DMS153 (cell line): ENCODE measurements at places on chromosomes 7 and 10.

DNA sequence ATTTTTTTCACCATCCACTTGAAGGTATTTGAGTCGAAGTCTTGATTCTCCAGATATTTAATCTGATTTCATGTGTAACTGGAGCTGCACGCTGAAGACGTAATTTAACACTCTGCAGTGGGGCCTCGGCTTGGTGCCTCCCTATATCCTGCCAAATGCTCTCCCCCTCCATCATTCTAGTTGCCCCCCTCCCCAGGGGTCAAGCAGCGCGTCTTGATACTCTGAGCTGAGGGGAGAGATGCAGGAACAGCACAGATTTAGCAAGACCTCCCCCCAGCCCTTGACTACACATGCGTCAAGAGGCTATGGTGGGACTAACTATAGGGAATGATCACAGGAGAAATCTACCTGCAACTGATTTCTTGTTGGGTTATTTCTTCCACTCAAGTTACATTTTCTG is 85.8 kb downstream of the PRPF18 start:
- DNase-seq: no peak

DNA sequence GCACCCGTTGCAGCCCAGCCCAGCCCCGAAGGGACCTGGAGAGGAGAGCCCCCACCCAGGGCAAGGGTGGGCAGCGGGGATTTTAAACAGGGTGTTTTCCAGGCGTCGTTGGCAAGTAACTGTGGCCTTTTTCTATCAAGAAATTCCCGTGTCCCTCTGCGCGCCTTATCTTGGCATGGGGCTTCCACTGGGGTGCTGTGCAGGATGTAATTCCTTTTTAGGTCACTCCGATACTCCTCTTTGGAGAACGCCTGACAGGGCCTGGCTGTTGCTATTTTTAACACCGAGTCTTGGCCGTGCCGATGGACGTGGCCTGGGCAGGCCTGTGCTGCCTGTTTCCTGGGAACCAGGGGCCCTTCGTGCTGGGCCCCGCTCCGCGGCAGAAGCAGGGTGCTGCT is 93.8 kb downstream of the INPP5A start:
- no peak for DNase-seq

- DNase-seq: no peak
Observed at GRCh38 chr10:102465466-102465865, 14.1 kb upstream of the C10orf95 start.

- DNase-seq: no peak
Observed at GRCh38 chr7:66729274-66729673, 11.3 kb upstream of the RABGEF1 start.

- DNase-seq: no peak
Observed at GRCh38 chr10:71073451-71074175, 138.8 kb upstream of the UNC5B start.
